ENCODE measurements at places on chromosomes 12 and 14. TPM values are rescaled to one million over a fixed set of nuclear protein-coding genes. Genes with fewer than 3 reads are reported as not detected.

DNA sequence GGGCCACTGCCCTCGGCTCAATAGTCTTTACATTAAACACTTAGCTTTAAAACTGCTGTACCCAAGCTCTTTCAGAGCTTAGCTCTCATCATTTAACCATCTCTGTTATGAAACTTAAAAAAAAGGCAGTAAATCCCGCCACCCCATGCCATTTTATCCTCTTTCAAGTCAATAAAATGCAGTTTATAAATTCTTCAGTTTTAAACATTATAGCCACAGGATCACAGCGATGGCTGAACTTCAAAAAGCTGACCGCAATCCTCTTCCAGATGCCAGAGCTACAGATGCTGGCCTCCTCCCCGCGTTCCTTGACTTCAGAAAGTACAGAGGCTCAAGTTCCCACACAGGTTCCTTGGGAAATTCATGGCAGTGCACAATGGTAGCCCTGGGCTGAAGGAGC lies 4.2 kb downstream of the OR10G3 start:
- DNase-seq, result peak; percentile 69

Gene TAS2R9
- not detected for total RNA-seq

- DNase-seq, result no peak
Observed at GRCh38 chr14:52988139-52988538, 37.3 kb upstream of the FERMT2 start.

- DNase-seq, result no peak
Observed at GRCh38 chr14:32438517-32438916, 109.4 kb downstream of the AKAP6 start.

- no peak for DNase-seq
Observed at GRCh38 chr12:76546889-76547288, 12.7 kb downstream of the OSBPL8 start.

Gene CORO1C
- 433 TPM for total RNA-seq

Measured in fibroblast of villous mesenchyme (primary cell).